ENCODE measurements at places on chromosomes 1 and 21.

DNA sequence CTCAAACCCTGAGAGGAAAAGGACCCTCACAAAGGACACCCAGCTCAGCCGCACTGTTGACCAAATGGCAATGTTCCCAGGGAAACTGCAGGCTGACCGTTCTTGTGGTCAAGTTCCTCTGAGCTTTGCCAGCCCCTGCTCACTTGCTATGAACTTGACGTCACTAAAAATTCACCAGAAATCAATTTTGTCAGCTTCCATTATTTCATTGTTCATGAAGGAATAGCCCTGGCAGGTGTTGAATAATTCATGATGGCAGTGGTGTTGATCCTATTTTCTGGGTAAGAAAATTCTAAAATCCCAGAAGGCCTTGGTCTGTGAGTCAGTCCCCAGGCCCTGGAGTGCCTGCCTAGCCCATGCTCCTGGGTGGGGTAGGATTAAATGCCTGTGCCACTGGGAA is 318.9 kb downstream of the ZNF326 start:
- no peak for DNase-seq

- no peak for DNase-seq
These were observed 115.5 kb upstream of the NCAM2 start for GRCh38 chr21:20882462-20883407.

DNA sequence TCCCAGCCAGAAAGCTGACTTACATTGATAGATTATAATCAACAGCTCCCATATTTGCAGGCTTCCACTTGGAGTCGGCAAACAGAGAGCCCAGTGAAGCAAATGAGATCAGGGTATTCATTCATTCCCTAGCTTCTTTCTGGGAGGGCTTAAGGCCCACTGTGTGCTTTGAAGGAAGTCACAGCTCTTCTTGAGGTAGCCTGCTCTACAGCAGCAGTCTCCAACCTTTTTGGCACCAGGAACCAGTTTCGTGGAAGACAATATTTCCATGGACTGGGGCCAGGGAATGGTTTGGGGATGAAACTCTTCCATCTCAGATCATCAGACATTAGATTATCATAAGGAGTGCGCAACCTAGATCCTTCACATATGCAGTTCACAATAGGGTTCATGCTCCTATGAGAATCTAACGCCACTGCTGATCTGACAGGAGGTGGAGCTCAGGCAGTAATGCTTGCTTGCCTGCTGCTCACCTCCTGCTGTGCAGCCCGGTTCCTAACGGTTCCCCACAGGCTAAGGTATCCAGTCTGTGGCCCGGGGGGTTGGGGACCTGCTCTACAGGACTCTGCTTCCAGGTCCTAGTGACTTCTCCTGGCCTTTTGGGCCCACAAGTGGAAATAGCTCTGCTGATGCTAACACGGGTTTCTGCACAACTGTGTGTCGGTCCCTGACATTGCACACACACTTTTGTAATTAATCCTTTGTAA is 13.7 kb upstream of the ADAM30 start:
- no peak for DNase-seq

GRCh38 chr1:183869230-183869629 is 64.3 kb downstream of the RGL1 start:
- no peak for DNase-seq

DNA sequence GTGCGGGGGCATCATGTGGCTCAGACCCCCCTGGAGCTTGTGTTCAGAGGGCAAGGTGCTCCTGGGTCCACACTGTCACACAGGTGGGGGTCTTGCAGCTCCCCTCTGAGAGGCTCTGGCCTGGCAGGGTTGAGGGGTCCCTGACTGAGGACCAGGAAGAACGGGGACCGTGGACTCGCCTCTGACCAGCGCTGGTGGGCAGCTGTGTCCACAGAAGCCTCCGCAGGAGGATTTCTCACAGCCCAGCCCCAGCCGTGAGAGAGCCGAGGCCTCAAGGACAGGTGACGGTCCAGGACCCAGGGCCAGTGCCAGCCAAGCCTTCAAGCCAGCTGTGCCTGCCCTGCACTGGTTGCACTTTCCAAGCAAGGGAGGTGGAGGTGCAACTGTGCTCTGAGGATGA is 63.5 kb upstream of the TTC34 start:
- DNase-seq = no peak

GRCh38 chr1:214688891-214689290 is 85.9 kb downstream of the CENPF start:
- no peak for DNase-seq

DNA sequence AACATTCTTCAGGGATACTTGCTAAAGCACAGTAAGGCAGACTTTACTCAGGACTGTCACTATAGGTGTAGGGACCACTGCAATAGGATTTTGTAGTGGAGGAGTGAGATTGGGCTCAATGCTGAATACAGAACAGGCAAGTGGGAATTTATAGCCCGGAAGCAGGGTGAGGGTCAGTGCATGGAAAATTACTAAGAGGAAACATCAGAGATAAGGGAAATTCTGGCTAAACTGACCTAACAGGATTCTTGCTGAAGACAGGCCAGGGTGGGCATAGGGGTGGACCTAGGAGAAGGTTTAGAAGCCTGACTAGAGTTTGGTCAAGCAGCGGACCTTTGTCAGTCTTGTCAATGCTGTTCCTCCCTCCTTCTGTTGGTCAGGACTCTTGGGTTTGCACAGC is 20.8 kb upstream of the ZNF362 start:
- DNase-seq = no peak

GRCh38 chr1:84769636-84770035 is 79.4 kb upstream of the SSX2IP start:
- DNase-seq = no peak

- no peak for DNase-seq
These were observed 212.5 kb downstream of the TOMM20 start for GRCh38 chr1:234915924-234916675.

GRCh38 chr1:87765681-87766070 is 437.0 kb downstream of the LMO4 start:
- DNase-seq = no peak

- no peak for DNase-seq
These were observed 71.4 kb downstream of the UCK2 start for GRCh38 chr1:165898837-165899236.

GRCh38 chr1:180728472-180729106 is 96.8 kb downstream of the XPR1 start:
- no peak for DNase-seq

- no peak for DNase-seq
These were observed 99.6 kb downstream of the DENND1B start for GRCh38 chr1:197675583-197676208.

- peak; percentile 61 for DNase-seq
These were observed 296 bp upstream of the RNPEP start for GRCh38 chr1:201982082-201982622.

GRCh38 chr1:195965475-195965874 is 642.8 kb downstream of the KCNT2 start:
- DNase-seq = no peak

DNA sequence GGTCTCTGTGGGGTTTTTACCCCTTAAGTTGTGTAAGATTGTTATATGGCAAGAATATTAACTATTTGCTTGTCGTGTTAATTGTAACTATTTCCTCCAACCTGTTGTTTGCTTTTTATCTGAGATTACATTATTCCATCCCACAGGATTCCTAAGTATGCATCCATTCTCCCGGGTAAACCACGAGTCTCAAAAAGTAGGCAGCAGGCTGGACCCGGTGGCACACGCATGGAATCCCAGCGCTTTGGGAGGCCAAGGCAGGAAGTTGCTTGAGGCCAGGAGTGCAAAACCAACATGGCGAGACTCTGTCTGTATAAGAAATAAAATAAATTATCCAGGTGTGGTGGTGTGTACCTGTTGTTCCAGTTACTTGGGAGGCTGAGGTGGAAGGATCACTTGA is 12.6 kb upstream of the RSPO1 start:
- DNase-seq = no peak

DNA sequence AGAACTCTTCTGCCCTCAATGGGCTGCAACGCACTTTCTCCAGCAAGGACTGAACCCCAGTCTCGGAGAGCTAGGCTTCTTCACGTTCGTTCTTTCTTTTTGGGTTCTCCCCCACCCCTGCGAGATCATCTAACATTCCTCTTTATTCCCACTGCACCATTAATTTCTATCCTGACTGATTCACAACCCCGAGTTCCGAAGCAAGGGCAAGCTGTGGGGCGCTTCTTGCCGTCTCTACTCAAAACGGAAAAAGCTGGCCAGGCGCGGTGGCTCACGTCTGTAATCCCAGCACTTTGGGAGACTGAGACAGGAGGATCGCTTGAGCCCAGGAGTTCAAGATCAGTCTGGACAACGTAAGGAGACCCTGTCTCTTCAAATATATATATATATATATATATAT is 37.4 kb upstream of the BTG2 start:
- no peak for DNase-seq

GRCh38 chr1:228358764-228359612 is 47.6 kb downstream of the TRIM11 start:
- no peak for DNase-seq

- no peak for DNase-seq
These were observed 118.8 kb downstream of the DPYD start for GRCh38 chr1:97802011-97802410.

DNA sequence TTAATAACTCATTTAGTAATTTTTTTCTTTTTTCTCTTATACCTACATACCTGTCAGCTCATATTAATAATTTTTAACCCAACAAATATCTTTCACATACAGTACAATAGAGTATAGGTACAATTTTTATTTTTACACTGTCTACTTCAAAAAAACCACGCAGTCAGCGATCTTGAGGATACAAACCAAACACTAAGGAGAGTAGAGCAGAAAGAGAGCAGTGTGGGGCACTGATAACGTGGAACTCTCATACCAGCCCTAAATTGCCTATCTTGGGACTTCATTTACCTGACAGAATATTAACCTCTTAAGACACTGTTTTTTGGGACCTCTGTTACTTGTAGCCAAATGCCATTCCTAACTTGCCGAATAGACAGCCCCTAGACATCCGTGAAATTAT is 5.5 kb downstream of the TRMT1L start:
- no peak for DNase-seq

DNA sequence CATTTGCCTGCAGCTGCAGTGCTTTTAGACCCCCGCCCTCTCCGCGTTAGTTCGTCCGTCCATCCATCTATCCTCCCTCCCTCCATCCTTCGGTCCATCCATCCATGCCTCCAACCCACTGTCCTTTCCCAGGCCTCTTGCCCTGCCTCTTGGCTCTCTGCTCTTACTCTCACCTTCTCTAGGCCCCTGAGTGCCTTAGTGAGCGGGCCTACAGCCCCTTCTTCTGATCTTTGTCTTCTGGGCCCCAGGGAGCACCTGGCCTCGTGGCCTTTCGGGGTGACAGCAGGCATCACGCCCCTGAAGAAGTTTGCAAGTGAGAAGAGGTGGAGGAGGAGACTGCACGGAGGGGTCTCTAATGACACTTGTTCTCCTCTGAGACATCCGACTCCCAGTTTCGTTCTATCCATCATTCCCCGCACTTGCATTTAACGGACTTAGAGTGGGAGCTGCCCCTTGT is 842 bp downstream of the ATXN7L2 start:
- no peak for DNase-seq

- no peak for DNase-seq
These were observed 38.1 kb downstream of the B3GALT5 start for GRCh38 chr21:39650801-39651200.

- no peak for DNase-seq
These were observed 37.0 kb upstream of the PRSS38 start for GRCh38 chr1:227778401-227778947.
